Stimulated activated CD4-positive, alpha-beta T cell treated with anti-CD3 and anti-CD28 coated beads, TNF-alpha, amount 100 ng/mL, for 1 hour (primary cell): ENCODE measurements at places on chromosomes 6 and 20.

- DNase-seq, result no peak
Observed at GRCh38 chr6:13681305-13682061, 30.2 kb downstream of the RANBP9 start.

GRCh38 chr6:71028236-71028876, 71.5 kb upstream of the B3GAT2 start:
- DNase-seq, result no peak

DNA sequence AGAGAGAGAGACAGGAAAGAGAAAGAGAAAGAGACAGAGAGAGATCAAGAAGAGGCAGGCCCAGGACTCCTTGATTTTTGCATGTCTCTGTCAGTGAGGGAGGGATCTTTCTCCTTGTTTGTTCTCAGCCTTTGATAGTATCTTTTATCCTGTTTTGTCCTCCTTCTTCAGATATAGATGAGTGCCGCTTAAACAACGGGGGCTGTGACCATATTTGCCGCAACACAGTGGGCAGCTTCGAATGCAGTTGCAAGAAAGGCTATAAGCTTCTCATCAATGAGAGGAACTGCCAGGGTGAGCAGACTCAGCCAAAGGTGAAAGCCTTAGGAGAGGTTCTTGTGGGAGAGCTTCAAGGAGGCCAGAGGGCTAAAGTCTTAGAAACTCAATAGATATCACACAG, 20.0 kb upstream of the ZNF76 start:
- DNase-seq, result no peak

DNA sequence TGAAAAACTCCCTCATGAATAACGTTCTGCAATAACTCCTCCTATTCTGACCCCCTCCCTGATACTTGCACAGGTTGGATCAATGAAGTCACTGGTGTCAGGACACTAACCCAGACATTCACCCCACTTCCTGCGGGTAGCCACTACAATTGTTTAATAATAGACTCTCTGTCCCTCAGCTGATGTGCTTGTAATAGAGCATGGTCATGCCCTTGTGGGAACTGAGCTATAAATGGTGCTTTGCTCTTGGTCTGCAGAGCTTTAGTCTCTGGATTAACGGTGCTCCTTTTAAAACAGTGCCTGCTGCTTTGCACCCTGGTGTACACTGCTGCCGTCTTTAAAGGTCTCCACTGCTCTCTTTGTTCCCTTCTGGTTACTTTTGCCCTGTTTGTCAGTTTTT, 127.3 kb downstream of the BACH2 start:
- no peak for DNase-seq

DNA sequence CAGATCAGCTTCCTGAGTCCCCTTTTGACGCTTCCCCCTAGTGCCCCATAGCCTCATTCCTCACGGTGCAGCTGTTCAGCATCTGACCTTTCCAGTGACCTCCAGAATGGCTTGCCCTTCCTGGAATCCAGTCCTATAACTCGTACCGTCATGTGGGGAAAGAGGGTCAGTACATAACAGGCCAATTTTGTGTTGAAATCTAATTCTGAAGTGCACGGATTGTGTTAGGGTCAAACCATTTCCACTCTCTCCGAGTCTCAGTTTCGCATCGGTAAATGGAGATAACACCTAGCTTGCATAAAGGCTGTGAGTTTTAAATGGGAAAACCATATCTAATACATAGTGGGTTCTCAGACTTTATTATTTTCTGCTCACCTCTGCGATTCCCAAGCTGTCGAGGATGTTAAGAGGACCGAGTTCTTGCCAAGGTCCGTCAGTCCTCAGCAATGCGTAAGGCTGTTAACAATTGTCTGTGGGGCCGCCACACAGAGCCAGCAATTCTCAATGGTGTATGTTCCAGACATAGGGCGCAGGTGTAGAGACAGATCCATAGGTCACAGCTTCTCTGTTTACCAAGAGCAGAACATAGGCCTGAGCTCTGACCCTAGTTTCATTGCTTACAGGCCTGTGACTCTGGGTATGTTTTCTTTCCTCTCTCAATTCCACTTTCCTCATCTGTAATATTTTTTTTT, 45.5 kb upstream of the CCR6 start:
- no peak for DNase-seq

- DNase-seq, result no peak
Observed at GRCh38 chr6:12150812-12151432, 138.8 kb downstream of the HIVEP1 start.

DNA sequence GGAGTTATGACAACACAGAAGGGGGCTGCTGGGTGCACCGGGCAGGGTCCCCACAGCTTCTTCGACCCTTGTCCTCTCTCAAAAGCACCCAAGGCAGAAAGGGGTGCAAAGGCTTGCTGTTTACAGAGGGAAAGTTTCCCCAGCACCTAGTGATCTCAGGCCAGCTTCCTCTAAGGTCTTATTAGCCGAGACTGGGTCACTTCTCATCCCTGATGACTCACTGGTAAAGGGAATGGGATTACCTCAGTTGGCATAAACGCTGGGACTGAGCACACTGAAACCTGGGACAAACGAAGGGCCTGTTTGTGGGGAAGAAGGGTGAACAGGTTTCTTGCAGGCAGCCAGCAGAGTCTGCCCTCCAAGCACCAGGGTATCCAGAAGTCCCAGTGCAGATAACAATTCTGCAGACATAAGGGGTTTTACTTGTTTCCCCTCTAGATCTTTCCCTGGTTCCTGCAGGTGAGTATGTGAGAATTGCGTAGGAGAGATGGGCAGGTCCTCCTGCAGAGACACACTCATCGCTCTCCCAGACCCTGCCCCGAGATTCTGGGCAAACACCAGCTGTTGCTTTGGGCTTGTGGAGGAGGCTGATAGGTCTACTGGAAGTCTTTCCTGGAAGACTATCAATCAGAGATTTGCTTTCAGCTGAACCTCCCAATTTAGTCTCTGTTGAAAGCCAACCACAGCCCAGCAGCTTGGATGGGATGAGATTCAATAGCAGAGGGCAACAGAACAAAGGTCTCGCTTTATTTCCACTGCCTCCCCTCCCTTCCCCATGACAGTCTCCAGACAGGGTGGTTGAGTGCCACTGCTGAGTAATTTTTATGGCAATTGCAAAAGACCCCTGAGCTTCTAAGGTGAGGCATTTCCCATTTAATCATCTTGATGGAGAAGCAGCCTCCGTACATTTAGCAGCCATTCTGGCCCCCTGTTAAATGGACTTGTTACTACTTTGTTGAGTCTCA, 25.7 kb downstream of the KCNG1 start:
- no peak for DNase-seq

GRCh38 chr6:12490904-12491571, 200.9 kb downstream of the EDN1 start:
- DNase-seq, result no peak

DNA sequence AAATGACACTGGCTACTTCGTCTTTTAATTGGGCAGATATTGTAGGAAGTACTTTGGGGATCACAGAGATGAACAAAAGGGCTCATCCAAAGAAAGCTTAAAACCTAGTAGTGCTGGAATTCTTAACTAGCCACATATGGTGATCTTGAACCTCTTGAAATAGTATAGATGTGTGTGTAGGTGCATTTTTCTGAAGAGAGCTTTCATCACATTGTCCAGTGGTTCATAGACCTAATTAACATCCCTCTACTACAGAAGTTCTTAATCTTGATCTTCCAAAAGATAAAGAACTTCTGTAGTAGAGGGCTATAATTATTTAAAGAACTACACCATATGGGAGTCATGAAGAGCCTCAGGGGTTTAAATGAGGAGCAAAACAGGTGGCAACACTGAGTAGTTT, 2.3 kb upstream of the PRIM2 start:
- DNase-seq, result no peak

DNA sequence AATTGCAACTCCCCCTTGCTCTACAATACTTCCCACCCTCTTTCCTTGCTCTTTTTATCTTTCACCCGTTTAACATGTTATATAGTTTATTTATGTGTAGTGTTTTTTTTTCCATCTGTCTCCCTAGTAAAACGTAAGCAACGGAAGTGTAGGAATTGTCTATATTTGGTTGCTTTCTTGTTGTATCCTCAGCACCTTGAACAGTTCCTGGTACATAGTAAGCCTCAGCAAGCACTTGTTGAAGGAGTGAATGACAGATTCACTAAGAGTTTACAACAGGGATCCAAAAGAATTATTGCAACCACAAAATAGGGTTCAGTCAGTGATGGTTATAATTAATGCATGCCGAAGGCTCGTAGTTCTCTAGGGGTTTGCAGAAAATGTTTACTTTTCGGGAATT, 242.7 kb downstream of the SAMD5 start:
- no peak for DNase-seq
